ENCODE measurements at places on chromosomes 16 and 17.

- no peak for DNase-seq
Measured at GRCh38 chr16:11213373-11213772, 42.6 kb downstream of the SOCS1 start.

DNA sequence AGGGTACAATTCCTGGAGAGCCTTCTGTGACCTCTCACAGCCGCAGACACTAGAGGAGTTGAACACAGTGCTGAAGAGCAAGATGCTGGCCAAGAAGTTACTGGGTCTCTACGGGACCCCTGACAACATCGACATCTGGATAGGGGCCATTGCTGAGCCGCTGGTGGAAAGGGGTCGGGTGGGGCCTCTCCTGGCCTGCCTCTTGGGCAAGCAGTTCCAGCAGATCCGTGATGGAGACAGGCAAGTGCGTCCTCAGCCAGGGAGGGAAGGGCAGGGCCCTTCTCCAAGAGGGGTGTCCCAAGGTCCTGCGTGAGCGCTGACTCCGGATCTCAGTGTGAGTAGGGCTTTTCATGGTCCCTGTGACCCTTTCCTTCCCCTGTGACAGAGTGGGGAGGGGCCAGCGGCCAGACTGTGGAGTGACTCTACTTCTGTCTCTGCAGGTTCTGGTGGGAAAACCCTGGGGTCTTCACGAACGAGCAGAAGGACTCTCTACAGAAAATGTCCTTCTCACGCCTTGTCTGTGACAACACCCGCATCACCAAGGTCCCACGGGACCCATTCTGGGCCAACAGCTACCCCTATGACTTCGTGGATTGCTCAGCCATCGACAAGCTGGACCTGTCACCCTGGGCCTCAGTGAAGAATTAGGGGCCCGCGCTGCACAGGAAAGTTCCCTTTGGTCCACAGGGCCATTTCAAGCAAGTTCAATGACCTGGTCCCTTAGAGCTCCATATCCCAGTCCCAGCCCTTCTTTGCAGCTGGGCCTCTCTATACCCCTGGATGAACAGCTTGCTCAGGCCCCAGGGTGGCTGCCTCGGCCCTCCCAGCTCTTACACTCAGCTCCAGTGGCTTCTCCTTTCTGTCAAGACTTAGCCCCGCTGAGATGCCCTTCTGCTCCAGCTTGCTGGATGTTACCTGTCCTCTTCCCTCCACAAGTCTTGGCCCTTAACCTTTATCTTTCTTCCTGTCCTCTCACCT lies 13.1 kb downstream of the MPO start:
- no peak for DNase-seq

DNA sequence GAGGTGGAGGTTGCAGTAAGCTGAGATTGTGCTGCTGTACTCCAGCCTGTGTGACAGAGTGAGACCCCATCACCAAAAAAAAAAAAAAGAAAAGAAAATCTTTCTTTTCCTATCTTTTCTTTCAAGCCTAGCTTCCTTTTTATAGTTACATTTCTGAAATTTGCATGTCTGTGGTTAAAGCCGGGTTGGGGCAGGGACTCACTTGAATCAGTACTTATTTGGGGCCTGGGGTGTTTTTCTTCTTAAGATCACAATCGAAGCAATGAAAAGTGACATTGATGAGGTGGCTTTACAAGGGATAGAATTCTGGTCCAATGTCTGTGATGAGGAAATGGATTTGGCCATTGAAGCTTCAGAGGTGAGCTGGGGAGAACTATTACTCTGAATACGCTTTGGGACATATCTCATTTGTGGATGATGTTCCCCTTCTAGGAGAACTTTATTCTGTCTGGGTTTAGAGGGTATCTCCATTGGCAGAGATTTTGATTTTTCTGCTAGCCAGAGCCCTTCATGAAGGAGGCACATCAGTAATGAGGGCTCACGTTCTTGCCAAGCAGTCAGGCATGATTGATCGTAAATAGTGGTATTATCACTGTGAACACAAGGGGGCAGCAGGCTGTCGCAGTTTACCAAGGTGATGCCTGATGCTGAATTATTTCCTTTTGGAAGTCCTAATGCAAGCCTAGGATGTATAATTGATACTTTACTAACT lies 14.3 kb downstream of the KPNB1 start:
- no peak for DNase-seq

GRCh38 chr17:41659427-41660212 lies 29.1 kb upstream of the EIF1 start:
- no peak for DNase-seq

DNA sequence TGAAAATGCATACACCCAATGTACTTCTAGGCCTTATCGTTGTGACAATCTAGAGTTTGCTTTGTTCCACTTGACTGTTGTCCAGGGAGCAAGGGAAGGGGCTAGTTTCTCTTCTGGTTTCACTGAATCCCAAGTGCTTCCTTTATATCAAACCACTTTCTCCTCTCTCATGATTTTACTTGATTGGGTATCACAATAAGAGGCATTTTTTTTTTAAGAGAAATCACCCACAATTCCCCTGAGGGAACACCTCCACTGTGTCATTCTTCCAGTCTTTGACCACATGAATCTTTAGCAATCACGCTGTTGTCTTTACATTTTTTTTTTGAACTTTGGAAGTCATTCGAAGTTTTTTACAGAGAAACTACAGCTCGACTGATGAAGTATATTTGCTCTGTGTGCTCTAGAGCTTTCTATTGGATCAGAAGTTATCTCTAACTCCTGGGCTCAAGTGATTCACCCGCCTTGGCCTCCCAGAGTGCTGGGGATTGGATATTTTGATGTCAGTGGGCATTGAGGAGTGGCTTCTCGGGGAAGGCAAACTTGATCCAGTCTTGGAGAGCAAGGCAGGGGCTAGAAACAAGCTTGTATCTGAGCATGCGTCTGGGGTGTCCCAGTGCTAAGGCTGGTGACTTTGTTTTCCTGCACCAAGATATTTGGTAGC lies 3.0 kb downstream of the CDH1 start:
- no peak for DNase-seq

GRCh38 chr16:78638371-78638770 lies 538.9 kb downstream of the WWOX start:
- no peak for DNase-seq

- DNase-seq = no peak
Measured at GRCh38 chr17:52606590-52606989, 448.1 kb upstream of the CA10 start.

GRCh38 chr16:3148256-3149192 lies 13.7 kb downstream of the ZNF213 start:
- no peak for DNase-seq

GRCh38 chr16:80741724-80742123 lies 62.7 kb downstream of the CDYL2 start:
- no peak for DNase-seq

- DNase-seq = no peak
Measured at GRCh38 chr17:28973425-28973824, 22.1 kb upstream of the PHF12 start.

DNA sequence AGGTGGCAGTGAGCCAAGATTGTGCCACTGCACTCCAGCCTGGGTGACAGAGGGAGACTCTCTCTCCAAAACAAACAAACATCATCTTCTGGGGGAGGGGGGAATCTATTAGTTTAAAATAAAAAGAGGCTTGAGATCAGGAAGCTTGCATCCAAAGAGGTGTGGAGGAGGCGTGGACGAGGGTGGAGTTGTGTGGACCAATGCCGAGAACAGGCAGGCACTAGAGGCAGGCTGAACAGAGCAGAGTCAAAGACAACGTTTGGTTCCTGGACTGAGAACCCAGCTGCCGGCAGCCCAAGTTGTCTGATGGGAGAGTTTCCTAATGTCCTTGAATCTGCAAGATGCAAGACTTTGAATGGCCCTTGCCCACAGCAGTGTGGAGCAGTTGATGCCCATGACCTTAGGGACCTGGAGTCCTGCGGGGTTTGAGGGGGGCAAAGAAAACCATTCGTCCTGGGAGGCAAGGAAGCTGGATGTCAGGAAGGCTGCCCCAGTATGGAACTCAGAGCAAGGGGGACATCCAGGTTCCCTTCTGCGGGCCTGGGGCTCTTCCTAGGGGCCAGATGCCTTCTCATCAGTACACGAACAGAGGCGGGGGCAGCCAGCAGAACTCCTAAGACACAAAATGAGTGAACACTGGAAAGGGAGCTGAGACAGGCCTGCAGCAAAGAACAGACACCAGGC lies 9.2 kb downstream of the TBC1D16 start:
- DNase-seq = no peak

DNA sequence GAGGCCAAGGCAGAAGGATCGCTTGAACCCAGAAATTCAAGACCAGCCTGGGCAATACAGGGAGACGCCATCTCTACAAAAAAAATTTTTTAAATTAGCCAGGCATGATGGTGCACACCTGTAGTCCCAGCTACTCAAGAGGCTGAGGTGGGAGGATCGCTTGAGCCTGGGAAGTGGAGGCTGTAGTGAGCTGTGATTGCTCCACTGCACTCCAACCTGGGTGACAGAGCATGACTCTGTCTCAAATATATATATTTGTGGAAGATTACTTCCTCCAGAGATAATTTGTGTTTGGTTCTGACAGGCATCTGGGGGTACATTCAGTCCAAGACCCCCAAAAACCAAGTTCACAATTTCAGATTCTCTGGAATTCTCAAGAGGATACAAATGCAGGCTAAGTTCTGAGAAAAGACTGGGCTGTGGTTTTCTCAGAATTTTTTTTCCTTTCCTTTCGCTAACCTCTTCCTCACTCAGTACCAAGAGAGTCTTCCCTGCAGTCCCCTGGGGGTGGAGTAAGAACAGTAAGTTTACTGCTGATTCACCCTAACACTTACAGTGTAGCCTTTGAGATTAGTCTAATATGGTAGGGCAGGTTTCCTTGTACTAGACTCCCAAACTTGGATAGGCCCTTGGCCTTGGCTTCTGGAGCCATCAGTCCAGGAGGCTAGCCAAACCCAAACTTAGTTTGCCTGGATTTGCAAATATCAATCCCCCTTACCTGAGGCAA lies 15.1 kb downstream of the GSDMB start:
- no peak for DNase-seq

DNA sequence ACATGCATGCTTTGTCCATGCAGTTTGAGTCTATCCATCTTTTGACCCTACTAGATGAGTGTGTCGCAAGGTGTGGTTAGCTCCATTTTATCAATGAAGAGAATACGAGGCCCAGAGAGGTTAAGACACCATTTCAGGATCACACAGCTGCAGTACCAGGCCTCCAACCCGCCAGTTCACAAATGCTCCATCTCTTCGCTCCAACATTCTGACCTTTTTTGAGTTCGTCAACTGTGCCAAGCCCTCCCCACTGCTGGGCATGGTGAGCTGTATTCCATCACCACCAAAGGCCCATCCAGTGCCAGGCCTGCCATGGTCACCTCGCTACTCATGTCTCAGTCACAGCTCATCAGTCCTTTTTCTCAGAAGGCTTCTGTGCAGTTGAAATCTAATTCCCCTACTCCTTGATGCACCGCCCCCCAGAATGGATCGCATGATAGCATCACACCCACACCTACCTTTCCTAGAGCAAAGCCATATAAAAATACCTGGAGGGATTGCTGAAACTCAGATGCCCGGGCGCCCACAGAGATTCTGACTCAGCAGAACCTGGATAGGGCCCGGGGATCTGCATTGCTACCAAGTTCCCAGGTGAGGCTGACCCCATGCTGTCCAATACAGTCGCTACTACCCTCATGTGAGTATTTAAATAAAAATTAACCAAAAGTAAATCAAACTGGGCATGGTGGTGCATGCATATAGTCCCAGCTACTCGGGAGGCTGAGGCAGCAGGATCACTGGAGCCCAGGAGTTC lies 38.0 kb downstream of the ZNF423 start:
- DNase-seq = no peak

DNA sequence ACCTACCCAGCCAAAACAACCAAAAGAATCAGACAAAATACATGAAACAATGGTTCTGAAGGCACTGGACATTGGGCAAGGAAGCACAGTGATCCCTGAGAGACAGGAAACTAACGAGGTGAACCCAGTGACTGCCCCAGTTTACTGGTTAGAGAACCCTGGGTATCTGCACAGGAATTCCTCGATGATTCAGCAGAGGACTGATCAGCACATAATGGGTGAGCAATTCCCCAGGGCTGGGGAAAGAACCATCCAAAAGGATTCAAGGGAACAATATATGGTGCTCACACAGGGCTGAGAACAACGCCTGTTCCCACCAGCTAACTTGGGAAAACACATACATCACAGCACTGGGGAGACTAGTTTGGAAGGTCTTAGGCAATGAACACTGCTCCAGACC lies 167.2 kb downstream of the PARN start:
- no peak for DNase-seq

GRCh38 chr17:31446195-31446967 lies 54.9 kb downstream of the RAB11FIP4 start:
- DNase-seq = no peak

DNA sequence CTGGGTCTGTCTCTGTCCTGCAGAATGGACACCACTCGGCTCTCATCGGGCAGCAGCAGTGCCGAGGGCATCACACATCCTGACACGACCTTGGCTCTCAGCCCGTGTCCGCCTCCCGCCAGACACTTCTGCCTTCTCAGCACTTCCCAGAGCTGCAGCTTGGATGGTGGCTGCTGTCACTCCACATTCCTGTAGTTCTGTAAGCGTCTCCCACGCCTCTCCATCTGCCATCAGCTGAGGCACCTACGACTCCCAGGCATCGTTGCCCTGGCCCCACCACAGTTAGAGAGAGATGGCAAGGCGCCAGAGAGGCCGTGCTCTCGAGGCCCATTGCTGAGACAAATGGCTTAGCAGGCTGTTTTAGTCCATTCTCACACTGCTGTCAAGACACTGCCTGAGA lies 195.9 kb upstream of the CHMP6 start:
- DNase-seq = peak; percentile 58

Measured in left hindlimb (tissue), 1 donor.